Liver (tissue), 10 donors: ENCODE measurements at places on chromosomes 4 and X.

- DNase-seq = no peak
- no peaks in the 10 kb centered on the region for H3K36me3 ChIP-seq
- no peaks in the 10 kb centered on the region for H3K4me1 ChIP-seq
- no peak overlapping the region for H3K4me3 ChIP-seq
- no peaks in the 10 kb centered on the region for H3K27me3 ChIP-seq
Observed at GRCh38 chrX:109393859-109394258, 88.0 kb downstream of the GUCY2F start.

DNA sequence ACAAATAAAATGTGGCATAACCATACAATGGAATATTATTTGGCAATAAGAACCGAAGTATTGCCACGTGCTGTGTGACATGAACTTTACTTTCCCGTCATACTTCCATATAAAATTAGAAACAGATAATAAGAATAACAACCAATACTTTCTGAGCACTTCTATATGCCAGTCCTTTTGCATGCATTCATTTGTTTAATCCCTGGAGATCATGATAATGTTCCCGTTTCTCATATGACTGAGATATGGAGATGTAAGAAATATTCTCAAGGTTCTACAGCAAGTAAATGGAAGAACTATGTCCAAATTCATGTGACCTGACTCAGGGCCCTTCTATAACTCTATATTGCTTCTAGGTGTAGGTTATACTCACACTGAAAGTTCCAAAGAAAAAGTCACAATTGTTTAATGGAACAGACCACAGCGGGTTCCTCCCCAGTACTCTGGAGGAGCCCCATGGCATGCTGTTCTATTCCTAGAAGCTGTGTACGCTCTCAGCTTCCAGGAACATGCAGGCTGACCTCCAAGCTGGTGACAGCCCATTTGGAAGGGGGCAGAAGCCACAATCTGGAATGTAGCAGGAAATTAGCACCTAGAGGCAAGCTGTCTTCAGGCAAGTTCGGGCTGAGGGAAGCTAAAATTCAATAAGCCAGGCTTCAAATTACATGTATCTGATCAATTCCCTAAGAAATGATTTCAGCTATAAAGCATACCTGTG is 31.5 kb downstream of the QDPR start:
- no peak for DNase-seq
- H3K4me3 ChIP-seq = no peak overlapping the region
- H3K27me3 ChIP-seq = no peaks in the 10 kb centered on the region
- peaks cover 4% of the 10 kb centered on the region for H3K36me3 ChIP-seq

- no peaks in the 10 kb centered on the region for H3K4me1 ChIP-seq
- H3K36me3 ChIP-seq = no peaks in the 10 kb centered on the region
- no peak overlapping the region for H3K4me3 ChIP-seq
Observed at GRCh38 chr4:157443537-157443936, 223.0 kb downstream of the GRIA2 start.

GRCh38 chrX:19958552-19959486 is 32.0 kb downstream of the BCLAF3 start:
- H3K27me3 ChIP-seq = no peaks in the 10 kb centered on the region
- H3K36me3 ChIP-seq = no peaks in the 10 kb centered on the region
- H3K27ac ChIP-seq = no peak overlapping the region
- no peak overlapping the region for H3K4me3 ChIP-seq

DNA sequence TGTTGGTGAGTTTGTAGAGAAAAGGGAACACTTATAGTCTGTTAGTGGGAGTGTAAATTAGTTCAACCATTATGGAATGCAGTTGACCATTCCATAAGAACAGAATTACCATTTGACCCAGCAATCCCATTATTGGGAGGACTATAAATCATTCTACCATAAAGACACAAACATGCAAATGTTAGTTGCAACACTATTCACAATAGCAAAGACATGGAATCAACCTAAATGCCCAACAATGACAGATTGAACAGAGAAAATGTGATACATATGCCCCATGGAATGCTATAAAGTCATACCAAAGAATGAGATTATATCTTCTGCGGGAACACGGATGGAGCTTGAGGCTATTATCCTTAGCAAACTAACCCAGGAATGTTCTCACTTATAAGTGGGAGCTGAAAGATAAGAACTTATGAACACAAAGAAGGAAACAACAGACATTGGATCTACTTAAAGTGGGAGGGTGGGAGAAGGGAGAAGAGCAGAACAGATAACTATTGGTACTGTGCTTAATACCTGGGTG is 1819.2 kb upstream of the ADGRL3 start:
- DNase-seq = no peak
- H3K27ac ChIP-seq = no peak overlapping the region
- no peaks in the 10 kb centered on the region for H3K27me3 ChIP-seq
- no peaks in the 10 kb centered on the region for H3K4me1 ChIP-seq
- H3K36me3 ChIP-seq = no peaks in the 10 kb centered on the region
- H3K4me3 ChIP-seq = no peak overlapping the region

DNA sequence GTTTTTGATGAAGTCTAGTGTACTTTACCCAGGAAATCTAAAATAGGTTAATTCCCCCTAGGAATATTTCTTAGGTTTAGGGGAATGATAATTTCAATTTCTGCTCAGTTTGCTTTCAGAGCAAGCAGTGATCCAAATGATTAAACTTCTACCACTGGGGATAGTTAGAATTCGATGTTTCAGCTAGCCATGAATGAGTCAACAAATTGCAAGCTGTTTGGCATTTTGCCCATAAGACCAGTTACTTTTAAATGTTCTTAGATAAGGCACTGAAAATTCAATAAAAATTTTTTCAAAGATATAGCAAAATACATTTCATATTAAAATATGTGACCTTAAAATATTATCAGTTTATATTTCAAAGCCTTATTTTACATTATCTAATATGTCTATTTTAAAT is 993.6 kb downstream of the ARAP2 start:
- DNase-seq = no peak
- H3K4me3 ChIP-seq = no peak overlapping the region
- no peaks in the 10 kb centered on the region for H3K4me1 ChIP-seq

GRCh38 chr4:89739311-89739988 is 97.5 kb downstream of the SNCA start:
- no peak overlapping the region for H3K4me3 ChIP-seq
- no peak overlapping the region for H3K27ac ChIP-seq
- H3K27me3 ChIP-seq = no peaks in the 10 kb centered on the region

DNA sequence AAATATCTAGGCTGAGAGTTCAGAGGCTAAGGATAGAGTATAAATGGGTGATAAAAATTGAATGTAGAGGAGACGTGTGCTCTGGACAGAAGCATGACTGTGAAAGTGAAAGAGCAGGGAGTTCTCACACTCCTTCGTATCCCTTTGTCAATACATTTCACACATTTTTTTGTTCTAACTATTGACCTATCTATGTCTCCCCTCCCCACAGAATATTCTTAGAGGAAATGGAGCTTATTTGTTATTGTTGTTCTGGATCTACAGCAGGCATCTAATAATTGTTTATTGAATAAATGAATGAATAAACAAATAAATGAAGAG is 57.6 kb downstream of the ENPEP start:
- H3K4me1 ChIP-seq = no peaks in the 10 kb centered on the region
- H3K36me3 ChIP-seq = no peaks in the 10 kb centered on the region
- DNase-seq = no peak

DNA sequence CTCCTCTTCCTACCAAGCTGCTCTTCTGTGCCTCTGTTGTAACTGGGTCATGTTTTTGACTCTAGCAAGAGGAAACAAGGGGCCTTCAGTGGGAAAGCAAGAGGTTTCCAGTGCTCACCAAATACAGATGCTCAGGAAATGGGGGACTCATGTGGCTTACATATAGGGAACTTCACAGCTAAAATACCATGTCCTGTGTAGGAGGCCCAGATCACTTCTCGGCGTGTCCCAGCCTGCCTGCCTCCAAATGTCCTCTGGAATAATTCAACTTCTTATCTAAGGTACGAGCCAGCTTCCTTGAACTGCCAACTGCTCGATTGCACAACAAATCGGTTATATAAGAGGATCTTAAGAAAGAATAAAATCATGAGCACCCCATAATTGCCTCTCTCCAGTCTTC is 161.3 kb downstream of the KIT start:
- DNase-seq = no peak
- H3K4me3 ChIP-seq = no peak overlapping the region
- no peaks in the 10 kb centered on the region for H3K36me3 ChIP-seq
